ENCODE measurements at places on chromosomes 2 and 18.

DNA sequence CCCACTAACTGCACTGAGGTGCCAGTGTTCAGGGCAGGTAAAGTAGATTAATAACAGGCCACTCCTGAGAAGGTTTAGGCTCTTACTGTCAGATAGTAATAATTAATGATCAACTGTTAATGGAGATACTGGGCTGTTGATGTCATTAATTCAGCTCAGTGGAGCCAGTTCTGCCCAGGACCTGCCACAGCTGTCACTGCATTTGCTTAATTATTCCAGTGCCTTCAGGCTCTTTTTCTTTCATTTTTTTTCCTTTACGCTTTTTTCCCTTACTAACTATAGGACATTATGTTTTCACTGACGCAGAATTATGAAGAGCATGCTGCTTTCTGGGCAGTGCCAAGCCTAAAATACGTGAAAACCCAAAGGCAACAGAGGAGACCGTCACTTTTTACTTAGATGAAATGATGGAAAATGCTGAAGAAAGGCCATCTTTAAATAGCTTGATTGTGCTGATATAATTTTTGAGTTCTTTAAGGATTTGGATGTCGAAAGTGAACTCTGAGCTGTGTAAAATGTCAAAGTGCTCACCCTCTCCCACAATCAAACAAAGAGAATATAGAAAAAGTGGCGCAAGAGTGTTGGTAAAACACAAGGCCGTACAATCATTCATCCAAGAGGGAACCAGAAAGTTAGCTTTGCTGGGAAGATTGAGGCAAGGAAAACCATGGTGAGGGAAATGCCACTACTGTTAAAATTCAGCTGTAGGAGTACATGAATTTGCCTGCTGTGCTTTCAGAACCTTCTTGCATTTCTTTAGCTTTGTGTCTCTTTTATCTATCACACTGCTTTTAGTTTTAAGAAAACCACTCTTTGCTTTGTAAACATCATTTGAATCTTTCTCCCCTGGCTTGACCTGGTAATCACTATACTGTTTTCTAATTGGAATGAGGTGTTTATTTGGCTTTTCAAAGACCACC, 192.0 kb upstream of the ZEB2 start:
- DNase-seq, result no peak

DNA sequence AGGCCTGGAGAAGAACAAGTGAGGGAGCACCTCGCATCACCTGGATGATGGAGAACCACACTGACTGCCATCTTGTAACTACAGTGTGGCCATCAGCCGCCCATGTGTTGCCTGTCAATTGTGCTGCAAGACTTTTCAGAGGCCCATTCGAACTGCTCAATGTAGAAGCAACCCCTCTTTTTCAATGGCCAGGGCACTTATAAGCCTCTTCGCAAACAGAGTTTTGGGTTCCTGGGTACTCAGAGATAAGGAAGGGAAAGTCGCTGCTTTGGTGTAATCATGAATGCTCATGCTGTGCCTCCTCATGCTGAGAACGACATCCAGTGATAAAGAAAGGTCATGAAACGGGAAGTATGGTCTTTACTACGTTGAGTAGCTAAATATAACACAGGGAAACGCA, 143.9 kb upstream of the SLC39A10 start:
- no peak for DNase-seq

DNA sequence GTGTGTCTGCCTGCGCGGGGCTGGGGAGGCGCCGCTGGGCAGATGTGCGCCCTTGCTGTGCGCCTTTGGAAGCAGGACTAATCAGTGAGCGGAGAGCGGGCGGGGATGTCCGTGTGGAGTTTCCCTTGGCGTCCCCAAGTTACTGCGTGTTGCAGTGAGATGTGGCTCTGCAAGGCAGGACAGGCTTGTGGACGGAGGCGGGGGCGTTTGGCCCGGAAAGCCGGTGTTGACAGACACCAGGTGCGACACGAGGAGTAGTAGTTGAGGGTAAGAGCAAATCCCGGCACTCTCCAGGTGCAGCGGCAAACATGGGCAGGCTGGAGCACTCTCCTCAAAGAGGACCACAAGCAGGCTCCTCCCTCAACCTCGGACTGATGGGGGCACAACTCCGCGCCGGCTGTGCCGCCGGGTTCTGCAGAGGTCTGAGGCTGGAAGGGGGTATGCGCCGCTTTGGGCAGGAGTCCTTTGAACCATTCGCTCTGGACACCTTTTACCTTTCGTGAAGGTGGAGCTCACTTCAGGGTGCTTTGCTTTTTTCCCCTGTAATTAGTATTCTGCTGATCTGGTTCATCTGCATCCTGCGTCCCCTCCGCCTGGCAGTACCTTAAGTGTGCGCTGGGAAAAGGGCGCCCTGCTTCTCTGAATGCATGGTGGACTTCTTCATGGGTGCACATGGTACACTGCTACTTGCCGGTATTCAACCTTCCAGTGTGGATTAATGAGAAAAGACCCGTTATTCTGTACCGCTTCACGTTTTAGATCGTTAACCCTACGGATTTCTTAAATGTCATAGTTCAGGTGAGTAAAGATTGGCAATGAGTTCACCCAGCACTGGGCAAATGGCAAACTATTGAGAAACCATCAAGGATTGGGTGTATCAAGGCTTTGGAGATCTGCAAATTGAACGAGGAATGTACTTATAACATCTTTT, 608 bp downstream of the CDH7 start:
- peak; percentile 64 for DNase-seq

- DNase-seq, result no peak
Observed at GRCh38 chr2:224111576-224111975, 72.5 kb upstream of the SERPINE2 start.

- no peak for DNase-seq
Observed at GRCh38 chr2:85199698-85200097, 66.5 kb downstream of the TCF7L1 start.

DNA sequence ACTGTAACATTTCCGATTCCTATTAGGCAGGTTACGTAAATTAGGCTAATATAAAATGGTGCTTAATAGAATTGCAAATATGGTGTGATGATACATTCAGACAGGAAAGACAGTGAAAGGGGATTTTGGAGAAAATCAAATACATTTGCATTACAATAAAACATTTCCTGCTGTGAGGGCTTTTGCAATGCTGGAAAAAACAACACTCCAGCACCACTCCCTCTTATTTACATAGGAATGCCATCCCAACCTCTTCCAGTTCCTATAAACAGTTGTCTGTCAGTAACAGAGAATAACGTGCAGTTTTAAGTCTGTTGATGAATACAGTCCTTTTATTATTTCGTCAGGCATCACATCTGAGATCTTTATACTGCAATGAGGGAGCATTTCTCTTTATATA, 298.8 kb upstream of the FANCL start:
- DNase-seq, result peak; percentile 40

DNA sequence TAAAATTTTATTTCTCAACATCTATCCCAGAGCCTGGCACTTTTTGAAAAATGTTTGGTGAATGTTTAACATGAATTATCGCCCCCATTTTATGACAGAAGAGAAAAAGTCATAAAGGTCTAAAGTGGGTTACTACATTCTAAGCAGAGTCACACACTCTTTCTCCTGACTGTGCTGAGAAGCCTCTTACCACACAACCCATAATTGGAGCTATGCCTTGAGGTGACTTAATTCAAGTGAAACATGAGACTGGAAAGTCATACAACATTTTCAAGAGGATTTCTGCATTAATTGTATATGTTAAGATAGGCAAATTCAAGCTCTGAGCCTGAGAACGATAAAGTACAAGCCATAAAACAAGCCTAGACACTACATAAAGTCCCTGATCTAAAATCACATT, 3.1 kb upstream of the DSEL start:
- DNase-seq, result no peak

DNA sequence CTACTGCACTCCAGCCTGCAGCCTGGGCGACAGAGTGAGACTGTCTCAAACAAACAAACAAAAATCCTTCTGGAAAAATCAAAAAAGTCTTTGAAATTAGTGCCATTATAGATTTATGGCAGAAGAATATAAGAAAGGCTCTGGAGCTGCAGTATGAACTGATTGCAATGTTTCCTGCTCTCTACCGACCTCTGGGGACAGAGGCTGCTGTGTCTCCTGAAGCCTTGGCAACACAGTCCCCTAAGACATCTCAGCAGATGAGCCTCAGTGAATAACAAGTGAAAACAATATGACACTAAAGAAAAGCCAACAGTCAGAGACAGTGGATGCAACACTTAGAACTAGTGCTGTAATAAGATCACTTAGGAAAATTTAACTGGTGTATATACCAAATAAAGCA, 494.9 kb upstream of the LRATD1 start:
- DNase-seq, result no peak

DNA sequence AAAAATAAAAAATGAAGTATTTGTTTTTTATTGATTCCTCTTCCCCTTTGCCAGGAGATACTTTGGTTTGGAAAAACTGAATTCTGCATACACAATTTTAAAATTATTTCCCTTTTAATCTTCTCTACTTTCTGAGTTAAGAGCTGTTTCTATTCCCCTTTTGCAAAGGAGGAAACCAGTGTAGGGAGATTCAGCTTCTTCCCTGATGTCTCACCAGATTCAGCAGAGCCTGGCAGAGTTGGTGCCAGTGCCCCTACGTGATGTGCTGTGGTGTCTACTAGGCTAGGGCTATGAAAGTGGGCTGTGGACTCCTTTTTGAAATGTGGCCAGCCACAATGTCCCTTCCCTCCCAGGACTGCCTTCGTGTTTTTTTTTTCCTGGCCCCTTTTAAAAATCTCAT, 2.4 kb downstream of the RPE start:
- no peak for DNase-seq

- no peak for DNase-seq
Observed at GRCh38 chr2:120667981-120668380, 67.7 kb upstream of the GLI2 start.

DNA sequence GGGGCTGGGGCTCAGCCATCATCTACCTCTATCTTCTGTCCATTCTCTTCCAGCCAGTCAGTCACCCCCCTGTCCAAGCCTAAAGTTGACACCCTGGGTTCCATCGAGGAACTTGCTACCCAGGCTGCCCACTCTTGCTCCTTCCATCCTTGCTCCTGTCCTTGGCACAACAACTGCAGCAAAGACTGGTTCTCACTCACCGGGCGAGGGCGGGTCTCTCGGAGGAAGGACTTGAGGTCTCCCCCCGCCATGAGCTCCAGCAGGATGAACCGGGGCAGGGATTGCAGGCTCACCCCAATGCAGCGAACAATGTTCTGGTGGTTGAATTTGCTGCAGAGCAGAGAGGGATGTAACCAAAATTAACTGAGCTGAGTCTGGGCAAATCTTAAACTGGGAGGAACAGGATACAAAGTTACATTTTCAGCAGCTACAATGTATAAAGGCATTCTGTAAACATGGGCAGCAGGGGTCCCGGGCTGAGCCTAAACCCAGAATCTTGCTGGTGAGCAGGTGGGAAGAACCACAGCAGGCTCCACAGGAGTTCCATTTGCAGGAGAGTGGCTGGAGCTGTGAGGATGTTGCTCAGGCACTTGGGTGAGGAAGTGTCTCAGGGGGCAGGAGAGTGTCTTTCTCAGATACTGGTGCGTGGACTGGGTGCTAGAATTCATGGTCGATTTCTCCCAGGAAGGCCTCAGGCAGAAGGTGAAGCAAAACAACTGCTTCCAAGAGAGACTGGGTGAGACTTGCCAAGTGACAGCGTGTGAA, 105.5 kb downstream of the CLIP4 start:
- no peak for DNase-seq

DNA sequence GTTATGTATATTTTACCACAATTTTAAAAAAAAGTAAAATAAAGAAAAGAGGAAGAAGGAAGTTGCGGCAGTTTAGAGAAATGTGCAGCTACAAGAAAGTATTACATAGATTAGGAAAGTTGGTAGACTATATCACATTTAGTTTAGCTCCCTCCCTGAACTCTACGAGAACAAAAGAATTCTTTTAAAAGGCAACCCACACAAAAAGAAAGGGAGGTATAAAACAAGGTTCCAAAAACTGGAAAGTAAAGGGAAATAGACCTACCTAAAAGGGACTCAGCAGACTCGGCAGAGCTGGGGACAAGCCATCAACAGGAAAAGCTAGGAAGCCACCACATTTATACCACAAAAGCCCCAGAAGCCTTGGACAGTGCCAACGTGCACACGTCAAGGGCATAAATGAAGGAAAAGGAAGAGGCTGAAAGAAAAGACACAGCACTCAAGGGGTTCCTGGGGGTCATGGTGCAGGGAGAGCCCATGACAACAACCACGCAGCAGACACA, 9.1 kb downstream of the TMEM127 start:
- DNase-seq, result no peak

GRCh38 chr2:234109321-234109720, 58.8 kb downstream of the SPP2 start:
- DNase-seq, result no peak

DNA sequence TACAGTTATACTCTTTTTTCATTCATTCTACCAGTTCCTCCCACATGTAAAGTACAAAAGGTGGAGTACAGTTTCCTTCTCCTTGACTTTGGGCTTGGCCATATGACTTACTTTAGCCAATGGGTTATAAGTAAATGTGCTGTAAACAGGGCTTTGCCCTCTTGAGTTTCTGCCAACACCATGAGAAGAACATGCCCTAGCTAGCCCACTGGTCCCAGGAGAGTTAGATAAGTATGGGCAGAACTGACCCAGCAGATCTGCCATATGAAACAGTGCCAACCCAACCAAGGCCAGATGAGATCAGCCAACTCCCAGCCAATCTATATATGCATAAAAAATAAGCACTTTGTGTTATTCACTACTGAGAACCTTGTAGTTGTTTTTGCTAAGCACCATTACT, 25.5 kb downstream of the ZC3H8 start:
- no peak for DNase-seq

- no peak for DNase-seq
Observed at GRCh38 chr2:200186002-200186401, 120.5 kb upstream of the SPATS2L start.

GRCh38 chr2:240648650-240649275, 23.5 kb downstream of the GPR35 start:
- DNase-seq, result no peak

GRCh38 chr2:86397986-86398385, 43.2 kb upstream of the KDM3A start:
- no peak for DNase-seq

DNA sequence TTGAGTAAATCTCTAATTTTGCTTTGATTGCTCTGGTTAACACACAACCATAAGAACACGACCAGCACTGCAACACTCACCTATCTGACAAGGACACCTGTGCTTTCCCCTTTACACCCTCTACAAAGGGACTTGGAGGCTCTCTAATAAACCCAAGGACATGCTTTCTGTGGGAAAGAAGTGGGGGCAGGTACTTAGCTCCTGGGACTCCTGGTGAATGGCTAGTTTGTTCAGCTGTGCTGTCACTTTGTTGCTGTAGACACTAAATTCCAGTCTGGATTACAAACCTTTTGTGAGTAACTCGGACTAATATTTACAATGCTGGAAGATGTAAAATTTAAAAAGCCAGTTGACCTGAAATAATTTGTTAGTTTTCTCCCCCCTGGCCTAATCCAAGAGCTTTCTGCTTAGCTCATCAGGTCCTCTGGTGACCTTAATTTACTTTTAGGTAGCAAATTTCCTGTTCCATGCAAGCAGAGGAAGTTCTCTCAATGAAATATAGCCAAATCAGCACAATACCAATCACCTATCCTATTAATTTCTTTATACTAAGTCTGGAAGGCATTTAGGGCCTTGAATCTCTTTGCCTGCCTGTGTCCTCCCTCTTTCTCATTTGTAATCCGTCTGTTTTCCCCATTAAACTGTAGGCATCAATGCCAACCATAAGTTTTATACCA, 67.5 kb downstream of the PLCL1 start:
- DNase-seq, result peak; percentile 31
